Activated CD4-positive, CD25-positive, alpha-beta regulatory T cell (primary cell): ENCODE measurements at places on chromosomes 1 and 21.

DNA sequence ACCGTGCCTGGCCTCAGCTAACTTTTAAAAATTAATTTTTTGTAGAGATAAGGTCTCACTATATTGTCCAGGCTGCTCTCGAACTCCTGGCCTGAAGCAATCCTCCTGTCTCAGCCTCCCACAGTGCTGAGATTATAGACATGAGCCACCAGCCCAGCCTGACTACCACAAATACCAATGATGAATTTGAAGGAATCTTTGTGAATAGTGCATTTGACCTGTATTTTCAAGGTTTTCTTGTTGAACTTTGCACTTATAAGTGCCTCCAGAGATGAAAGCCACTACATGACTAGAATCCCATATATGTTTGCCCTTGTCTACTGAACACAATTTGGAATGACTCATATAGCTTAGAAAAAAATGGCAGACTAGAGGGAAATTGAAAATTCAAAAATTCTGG lies 297.3 kb downstream of the NFIA start:
- no peak for DNase-seq

GRCh38 chr1:89929467-89930063 lies 65.3 kb upstream of the ZNF326 start:
- no peak for DNase-seq

- no peak for DNase-seq
Observed at GRCh38 chr1:64195081-64195395, 8.4 kb upstream of the UBE2U start.

- no peak for DNase-seq
Observed at GRCh38 chr21:32994305-32994704, 31.4 kb upstream of the OLIG2 start.

GRCh38 chr1:232226197-232226712 lies 403.7 kb downstream of the SIPA1L2 start:
- no peak for DNase-seq

DNA sequence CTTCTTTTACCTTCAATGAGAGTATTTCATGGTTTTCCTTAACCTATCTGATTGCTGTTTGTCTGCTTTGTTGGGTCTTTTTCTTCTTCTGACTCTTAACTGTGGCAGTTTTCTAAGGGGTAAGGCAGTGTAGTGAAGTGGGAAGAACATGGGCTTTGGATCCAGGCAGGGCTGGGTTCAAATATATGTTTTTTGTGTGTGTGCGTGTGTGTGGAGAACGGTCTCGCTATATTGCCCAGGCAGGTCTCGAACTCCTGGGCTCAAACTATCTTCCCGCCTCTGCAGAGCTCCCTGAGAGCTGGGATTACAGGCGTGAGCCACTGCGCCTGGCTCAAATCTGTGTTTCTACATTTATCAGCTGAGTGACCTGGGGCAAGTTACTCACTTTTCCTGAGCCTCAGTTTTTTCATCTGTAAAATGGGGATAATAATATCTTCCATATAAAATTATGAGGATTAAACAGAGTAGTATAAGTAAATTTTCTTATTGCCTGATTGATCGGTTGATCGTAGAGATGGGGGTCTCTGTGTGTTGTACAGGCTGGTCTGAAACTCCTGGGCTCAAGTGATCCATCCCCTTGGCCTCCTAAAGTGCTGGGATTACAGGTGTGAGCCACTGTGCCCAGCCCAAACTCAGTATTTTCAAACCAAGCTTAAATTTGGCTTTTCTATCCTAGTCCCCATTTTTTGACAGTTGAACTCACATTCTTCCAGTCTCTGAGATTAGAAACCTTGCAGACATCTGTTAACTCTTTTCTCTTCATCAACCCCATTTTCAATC lies 36.0 kb upstream of the MACF1 start:
- DNase-seq: no peak

DNA sequence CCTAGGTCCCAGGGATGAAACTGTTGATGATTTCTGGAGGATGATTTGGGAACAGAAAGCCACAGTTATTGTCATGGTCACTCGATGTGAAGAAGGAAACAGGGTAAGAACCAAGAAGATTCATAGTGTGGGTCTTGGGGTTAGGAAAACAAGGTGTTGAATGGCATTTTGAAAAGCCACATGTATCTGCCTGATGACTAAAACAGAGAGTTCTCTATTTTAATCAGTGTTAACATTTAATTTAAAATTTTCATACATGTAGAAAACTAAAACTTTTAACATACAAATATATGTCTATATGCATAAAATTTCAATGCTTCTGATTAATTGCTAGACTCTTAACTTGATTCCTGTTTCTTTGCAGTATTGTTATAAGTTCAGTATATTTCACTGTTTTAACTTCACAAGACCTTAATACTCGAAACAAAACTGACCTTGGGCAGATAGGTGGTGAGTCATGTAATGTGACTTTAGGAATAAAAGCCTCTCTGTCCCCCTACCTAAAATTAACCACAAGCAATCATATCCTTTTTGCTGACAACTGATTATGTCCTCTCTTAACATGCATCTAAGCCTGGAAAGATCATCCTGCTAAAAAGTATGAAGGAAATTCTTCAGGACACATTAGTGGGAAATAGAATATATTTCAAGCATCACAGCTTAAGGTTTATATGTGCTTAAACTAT lies 95.6 kb downstream of the PTPRC start:
- DNase-seq: no peak

- no peak for DNase-seq
Observed at GRCh38 chr1:151158751-151159251, 2.4 kb downstream of the TNFAIP8L2 start.

DNA sequence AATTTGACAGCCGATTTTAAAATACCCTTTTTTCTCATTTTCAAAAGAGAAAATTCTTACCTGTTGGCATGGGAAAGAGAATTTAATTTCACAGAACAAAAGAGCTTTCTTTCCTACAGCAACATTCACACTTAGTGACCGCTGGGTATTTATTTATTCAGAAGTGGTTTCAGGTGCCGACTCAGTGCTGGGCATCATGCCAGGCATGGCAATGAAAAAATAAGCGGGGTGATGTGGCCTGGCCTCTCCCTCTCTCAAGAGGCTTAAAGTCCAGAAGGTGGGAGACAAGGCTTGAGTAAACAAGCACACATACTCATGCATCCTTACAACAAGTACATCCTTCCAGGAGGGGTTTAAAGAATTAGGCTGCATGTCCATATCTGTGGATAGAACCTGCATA lies 4.1 kb upstream of the PCP4 start:
- DNase-seq: no peak

GRCh38 chr1:228156515-228156881 lies 6.8 kb downstream of the GJC2 start:
- DNase-seq: no peak

- DNase-seq: no peak
Observed at GRCh38 chr1:92095874-92096273, 15.7 kb downstream of the BTBD8 start.

- no peak for DNase-seq
Observed at GRCh38 chr1:95263450-95263849, 29.4 kb downstream of the RWDD3 start.

DNA sequence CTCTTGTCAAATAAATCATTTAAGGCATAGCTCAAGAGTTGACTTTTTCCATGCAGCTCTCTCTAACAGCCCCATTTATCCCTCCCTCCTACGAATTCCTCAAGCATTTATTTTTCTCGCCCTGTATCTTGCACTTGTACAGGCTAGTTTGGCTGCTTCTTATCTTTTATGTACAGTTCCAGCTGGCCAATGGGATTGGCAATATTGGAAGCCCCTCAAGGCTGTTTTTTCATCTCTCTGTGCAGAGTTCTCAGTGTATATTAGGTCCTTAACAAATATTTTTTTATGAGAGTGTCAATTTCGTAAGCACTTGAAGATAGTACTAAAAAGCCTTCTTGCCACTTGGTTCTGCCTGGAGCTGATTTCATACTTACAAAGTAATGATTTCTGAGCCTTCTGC lies 356.0 kb downstream of the ST6GALNAC3 start:
- DNase-seq: no peak

DNA sequence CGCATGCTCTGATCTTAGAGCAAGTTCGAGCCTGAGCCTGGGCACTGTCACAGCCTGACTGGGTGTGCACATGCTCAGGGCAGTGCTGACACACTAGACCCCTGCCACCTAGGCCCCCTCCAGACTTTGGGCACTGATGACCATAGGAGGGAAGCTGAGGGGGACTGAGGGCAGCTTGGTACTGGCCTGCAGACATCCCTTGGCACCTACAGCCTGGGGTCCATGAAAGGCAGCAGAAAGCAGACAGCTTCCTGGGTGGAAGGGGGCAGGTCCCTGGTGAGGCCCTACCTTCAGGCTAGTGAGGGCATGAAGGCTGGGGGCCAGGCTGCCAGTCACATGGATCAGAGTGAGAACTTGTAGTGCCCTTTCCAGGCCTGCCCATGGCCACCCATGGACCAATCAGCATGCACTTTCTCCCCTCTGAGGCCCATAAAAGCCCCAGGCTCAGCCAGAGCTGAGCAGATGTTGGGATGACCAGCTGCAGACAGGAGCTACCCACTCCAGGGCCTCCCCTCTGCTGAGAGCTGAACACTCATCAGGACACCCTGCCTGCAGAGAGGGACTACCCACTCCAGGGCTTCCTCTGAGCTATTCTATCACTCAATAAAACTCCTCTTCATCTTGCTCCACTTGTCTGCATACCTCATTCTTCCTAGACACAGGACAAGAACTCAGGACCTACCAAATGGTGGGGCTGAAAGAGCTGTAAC lies 680.8 kb downstream of the MATN1 start:
- DNase-seq: no peak

- DNase-seq: no peak
Observed at GRCh38 chr1:71948561-71948960, 333.8 kb downstream of the NEGR1 start.

- no peak for DNase-seq
Observed at GRCh38 chr1:59666106-59666505, 148.6 kb upstream of the HOOK1 start.

GRCh38 chr1:246416261-246416660 lies 90.8 kb downstream of the SMYD3 start:
- no peak for DNase-seq

GRCh38 chr1:205315008-205315618 lies 6.4 kb downstream of the NUAK2 start:
- DNase-seq: no peak

DNA sequence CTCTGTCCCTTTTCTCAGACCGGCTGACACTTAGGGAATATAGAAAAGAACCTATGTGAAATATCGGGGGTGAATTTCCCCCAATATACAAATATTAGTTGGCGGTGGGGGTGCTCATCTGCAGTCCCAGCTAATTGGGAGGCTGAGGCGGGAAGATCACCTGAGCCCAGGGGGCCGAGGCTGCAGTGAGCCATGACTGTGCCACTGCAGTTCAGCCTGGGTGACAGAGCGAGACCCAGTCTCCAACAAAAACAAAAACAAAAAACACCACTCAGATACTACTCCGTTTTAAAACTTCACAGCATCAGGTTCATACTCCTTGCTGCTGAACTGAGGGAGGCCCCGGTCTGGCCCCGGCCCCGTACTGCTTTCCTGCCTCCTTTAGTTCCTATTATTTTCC lies 5.9 kb upstream of the EXOSC10 start:
- no peak for DNase-seq

GRCh38 chr1:243851257-243851756 lies 1.3 kb upstream of the AKT3 start:
- no peak for DNase-seq

GRCh38 chr1:41720861-41721410 lies 197.8 kb downstream of the HIVEP3 start:
- DNase-seq: no peak

- DNase-seq: no peak
Observed at GRCh38 chr1:94719926-94720793, 100.0 kb upstream of the SLC44A3 start.

- no peak for DNase-seq
Observed at GRCh38 chr1:234413990-234414389, 40.7 kb downstream of the COA6 start.

- no peak for DNase-seq
Observed at GRCh38 chr1:3190256-3191041, 121.4 kb downstream of the PRDM16 start.

- DNase-seq: no peak
Observed at GRCh38 chr1:237105826-237106225, 63.8 kb downstream of the RYR2 start.

- no peak for DNase-seq
Observed at GRCh38 chr1:178308438-178308837, 188.3 kb downstream of the CLEC20A start.

DNA sequence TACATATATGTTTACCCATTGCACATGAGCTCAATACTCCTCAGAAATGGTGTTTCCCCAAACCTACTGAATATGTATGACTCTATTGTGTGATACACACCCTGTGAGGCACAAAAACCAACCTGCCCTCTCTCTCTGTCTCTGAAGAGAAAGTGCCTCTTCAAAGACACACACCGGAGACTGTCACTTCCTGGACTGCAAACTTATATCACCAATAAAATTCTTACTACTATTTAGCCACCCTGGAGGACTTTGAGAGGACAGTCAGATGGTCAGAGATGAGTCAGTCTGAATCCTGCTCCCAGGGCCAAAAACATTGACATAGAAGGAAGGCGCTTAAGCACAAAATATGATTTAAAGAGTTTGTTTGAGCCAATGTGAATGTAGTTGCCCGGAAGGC lies 110.4 kb downstream of the PPIAL4G start:
- DNase-seq: no peak

DNA sequence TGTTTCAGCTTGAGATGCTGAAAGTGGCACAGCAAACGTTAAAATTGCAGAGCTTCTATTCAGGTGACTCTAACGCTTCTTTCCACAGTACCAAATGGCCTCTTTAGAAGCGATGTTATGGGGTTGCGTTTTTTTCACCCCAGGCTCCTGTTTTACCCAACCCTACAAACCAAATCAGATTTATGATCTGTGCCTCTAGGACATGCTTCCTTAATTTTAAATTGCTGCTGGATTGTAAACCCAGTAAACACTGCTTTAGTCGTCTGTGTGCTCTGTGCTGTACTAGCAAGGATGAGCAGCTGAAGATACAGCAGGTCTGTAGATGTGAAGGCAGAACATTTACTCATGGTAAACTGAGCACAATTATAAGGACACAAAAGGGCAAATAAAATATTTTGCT lies 13.0 kb downstream of the KCNK2 start:
- no peak for DNase-seq

- DNase-seq: no peak
Observed at GRCh38 chr1:20359451-20360330, 69.0 kb downstream of the VWA5B1 start.

DNA sequence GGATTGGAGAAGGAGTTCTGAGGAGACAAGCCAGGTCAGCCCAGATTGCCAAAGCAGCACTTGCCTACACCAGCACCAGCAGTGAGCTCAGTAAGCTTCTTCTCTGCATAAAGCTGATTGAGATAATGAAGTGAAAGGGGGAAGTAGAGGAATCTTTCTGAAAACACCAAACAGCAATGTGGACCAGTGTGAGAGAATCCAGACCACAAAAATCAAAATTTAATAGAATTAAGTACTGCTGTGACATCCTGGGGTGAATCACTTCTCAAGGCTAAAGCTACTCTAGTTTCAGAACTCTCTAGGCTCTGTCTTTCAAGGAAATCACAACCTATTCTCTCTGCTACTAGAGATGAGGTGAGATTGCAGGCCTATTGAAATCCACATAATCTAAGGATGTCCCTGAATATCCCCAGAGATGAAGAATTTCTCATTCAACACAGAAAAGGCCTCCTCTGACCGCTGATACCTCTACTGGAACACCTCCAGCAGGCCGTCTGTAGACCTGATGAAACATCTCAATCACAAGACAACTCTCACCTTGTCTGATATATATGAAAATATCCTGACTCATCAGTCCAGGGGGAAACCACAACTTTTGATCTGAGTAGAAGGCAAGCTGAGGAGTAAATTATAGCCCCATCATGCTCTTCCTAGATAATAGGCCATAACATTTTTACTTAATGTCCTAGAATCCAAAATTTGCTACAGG lies at the start of gene FCRL4:
FCRL4 (minus strand) TSS at position 127 of the 709 bp plus-strand sequence. CDS start 141 bp downstream, outside the sequence.
- DNase-seq: no peak
